Skin of body (tissue), 3 donors: ENCODE measurements at places on chromosomes 1 and 21. TPM values are rescaled to one million over a fixed set of nuclear protein-coding genes. Genes with fewer than 3 reads are reported as not detected.

CYP4Z1 gene
- total RNA-seq, result 0.39 TPM

PLPPR5 gene
- 3.2 TPM for total RNA-seq

S100A10 gene
- 133 TPM for total RNA-seq

OPRD1 gene
- 0.20 TPM for total RNA-seq

AGMAT gene
- 0.99 TPM for total RNA-seq

HHAT gene
- total RNA-seq, result 6.8 TPM

KIF14 gene
- total RNA-seq, result 3.6 TPM
